ENCODE measurements at places on chromosomes 12 and 14. TPM values are rescaled to one million over a fixed set of nuclear protein-coding genes. Genes with fewer than 3 reads are reported as not detected.

GRCh38 chr14:105311838-105312237 lies 2.7 kb upstream of the PACS2 start:
- H3K36me3 ChIP-seq: no peaks in the 10 kb centered on the region
- H3K4me3 ChIP-seq: no peak overlapping the region
- H3K4me1 ChIP-seq: peaks cover 16% of the 10 kb centered on the region
- DNase-seq: no peak
- no peak overlapping the region for H3K27ac ChIP-seq

DNA sequence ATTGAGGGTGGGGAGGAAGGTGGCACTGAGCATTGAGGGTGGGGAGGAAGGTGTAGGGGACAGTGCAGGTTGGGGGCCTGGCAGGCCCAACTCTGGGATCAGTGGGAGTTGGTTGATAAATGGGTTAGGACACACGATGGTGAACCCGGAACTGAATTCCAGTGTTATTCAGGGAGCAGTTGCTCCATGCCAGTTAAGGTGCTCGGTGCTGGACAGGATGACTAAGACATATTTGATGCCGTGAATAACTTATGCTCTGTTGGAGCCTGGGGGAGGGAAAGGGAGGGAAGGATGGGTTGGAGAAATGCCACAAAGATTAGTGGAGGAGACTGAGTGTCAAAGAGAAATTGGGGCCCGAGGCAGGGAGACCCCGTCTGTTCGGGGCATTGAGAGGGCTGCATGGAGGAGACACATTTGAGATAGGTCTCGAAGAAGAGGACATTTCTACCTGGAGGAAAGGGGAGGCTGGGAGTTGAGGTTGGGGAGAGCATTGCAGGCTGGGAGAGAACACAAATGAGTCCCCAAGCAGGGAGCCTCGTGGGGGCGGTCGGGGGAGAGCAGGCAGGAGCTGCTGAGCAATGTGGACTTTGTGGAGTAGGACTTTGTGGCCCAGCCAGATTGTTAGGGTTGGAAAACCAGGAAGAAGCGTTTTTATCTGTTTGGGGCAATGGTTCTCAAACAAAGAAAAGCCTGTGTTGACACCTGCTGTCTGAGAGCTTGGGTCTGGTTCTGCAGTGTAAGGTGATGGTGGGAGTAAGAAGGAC lies 65.3 kb downstream of the IQSEC3 start:
- no peak overlapping the region for H3K4me3 ChIP-seq
- H3K36me3 ChIP-seq: no peaks in the 10 kb centered on the region
- no peak for DNase-seq
- no peaks in the 10 kb centered on the region for H3K4me1 ChIP-seq
- no peaks in the 10 kb centered on the region for H3K27me3 ChIP-seq

- peaks cover 4% of the 10 kb centered on the region for H3K36me3 ChIP-seq
- H3K27ac ChIP-seq: peak within 1 kb of the TSS; percentile 91
- no peaks in the 10 kb centered on the region for H3K27me3 ChIP-seq
- peak; percentile 62 for DNase-seq
These were observed at the start of gene ITGA5 for GRCh38 chr12:54419088-54419887. Gene ITGA5 (minus strand): TSS chr12:54419266. CDS start chr12:54419198, 68 bp downstream.

GRCh38 chr12:88111074-88111652 lies 30.7 kb downstream of the CEP290 start:
- H3K36me3 ChIP-seq: peaks cover 7% of the 10 kb centered on the region
- DNase-seq: peak; percentile 0
- no peaks in the 10 kb centered on the region for H3K4me1 ChIP-seq
- H3K4me3 ChIP-seq: no peak overlapping the region
- H3K27me3 ChIP-seq: no peaks in the 10 kb centered on the region

DNA sequence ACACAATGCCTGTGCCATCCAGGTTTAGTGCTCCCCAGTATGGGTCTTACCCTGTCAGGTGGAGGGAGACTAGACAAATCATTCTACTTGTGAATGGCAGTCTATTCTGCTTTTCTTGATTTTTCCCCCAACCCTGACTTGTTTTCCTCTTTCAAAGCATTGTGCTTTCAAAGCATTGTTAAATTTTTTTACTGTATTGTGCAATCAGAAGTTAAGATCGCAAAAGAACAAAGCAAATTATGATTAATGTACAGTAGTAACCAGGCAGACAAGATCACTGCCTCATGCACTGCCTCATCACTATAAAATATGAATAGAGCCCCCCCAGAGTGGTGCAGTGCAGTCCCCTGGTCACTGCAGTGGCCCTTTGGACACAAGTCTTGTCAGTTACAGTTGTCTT lies 14.1 kb downstream of the GABARAPL1 start:
- no peak for DNase-seq
- H3K4me1 ChIP-seq: no peaks in the 10 kb centered on the region
- no peak overlapping the region for H3K4me3 ChIP-seq
- no peaks in the 10 kb centered on the region for H3K36me3 ChIP-seq

GRCh38 chr12:62643486-62643885 lies 176.9 kb downstream of the MON2 start:
- H3K27ac ChIP-seq: no peak overlapping the region
- no peak for DNase-seq
- peaks cover 8% of the 10 kb centered on the region for H3K4me1 ChIP-seq
- H3K4me3 ChIP-seq: no peak overlapping the region
- H3K36me3 ChIP-seq: no peaks in the 10 kb centered on the region

DNA sequence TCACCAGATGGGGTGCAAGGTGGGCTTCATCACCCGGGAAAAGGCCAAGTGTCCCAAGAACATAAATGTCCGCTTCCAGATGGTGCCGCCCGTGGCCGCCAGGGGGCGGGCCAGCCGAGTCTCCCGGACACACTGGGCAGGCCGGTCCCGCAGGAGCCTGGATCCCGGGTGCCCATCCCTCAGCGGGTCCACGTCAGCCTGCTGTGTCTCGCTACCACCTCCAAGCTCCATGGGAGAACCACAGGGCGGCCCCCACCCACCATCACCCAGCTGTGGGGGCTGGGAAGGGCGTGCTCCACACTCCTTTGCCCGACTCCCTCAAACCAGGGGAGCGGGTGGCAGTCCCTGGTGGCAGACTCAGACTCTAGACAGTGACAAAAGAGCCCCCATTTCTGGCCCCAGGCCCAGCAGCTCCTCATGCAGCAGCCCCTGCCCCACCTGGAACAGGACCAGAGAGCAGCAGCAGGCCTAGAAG lies 22.0 kb upstream of the NUDT14 start:
- H3K4me3 ChIP-seq: no peak overlapping the region
- peak; percentile 56 for DNase-seq
- H3K4me1 ChIP-seq: peaks cover 19% of the 10 kb centered on the region

DNA sequence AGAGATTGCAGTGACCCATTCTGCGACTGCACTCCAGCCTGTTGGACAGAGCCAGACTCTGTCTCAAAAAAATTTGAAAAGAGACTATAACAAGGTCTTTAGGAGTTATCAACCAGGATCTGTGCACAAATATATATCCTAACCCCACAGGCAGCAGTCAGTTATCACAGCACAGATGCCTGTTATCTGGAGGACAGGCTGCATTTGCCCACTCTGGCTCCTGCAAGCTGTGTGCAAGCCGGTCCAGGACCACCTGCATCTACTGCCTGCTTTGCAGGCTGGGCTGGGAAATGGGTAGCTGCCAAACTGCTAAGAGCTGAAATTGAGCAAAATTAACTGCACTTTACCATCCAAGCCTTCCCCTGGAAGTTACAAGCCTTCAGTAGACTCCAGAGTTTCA lies 21.4 kb upstream of the RCOR1 start:
- H3K4me1 ChIP-seq: peaks cover 13% of the 10 kb centered on the region
- no peak overlapping the region for H3K4me3 ChIP-seq
- no peaks in the 10 kb centered on the region for H3K27me3 ChIP-seq
- no peaks in the 10 kb centered on the region for H3K36me3 ChIP-seq
- DNase-seq: no peak

- H3K4me3 ChIP-seq: no peak overlapping the region
- no peaks in the 10 kb centered on the region for H3K27me3 ChIP-seq
- no peak overlapping the region for H3K27ac ChIP-seq
- no peaks in the 10 kb centered on the region for H3K36me3 ChIP-seq
- DNase-seq: no peak
These were observed 10.0 kb upstream of the IL22 start for GRCh38 chr12:68263366-68263765.

GRCh38 chr12:25377469-25378177 lies 126.9 kb upstream of the KRAS start:
- no peak for DNase-seq
- H3K27ac ChIP-seq: peak overlapping the region; percentile 26
- H3K36me3 ChIP-seq: no peaks in the 10 kb centered on the region
- H3K4me3 ChIP-seq: peak overlapping the region; percentile 6
- peaks cover 32% of the 10 kb centered on the region for H3K4me1 ChIP-seq

DNA sequence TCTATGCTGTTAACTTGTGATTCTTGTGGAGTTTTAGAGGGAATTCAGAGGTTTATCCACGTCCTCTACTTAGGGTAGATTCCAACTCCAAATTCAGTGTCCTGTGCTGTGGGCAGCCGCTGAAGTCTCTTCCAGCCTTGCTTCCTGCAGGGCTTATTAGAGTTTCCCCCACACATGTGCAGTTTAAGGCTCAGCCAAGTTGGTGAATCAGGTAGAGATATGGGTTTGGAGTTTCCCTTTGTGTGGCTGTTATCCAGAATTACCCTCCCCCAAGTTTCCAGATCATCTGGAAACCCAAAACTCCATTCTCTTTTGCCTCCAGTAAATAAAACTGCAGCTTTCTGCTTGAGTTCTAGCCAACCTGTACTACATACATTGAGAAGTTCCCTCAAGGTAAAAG lies 853.7 kb downstream of the GALC start:
- no peaks in the 10 kb centered on the region for H3K4me1 ChIP-seq
- H3K27me3 ChIP-seq: no peaks in the 10 kb centered on the region
- H3K27ac ChIP-seq: no peak overlapping the region
- no peaks in the 10 kb centered on the region for H3K36me3 ChIP-seq
- H3K4me3 ChIP-seq: no peak overlapping the region
- DNase-seq: no peak

GRCh38 chr12:67019070-67019469 lies 250.1 kb upstream of the CAND1 start:
- no peaks in the 10 kb centered on the region for H3K36me3 ChIP-seq
- no peak overlapping the region for H3K27ac ChIP-seq
- no peak for DNase-seq
- H3K27me3 ChIP-seq: no peaks in the 10 kb centered on the region
- no peak overlapping the region for H3K4me3 ChIP-seq

GRCh38 chr14:100362311-100362927 lies 39.3 kb downstream of the SLC25A47 start:
- peaks cover 16% of the 10 kb centered on the region for H3K36me3 ChIP-seq
- no peak overlapping the region for H3K27ac ChIP-seq
- H3K4me3 ChIP-seq: no peak overlapping the region
- no peaks in the 10 kb centered on the region for H3K4me1 ChIP-seq

DNA sequence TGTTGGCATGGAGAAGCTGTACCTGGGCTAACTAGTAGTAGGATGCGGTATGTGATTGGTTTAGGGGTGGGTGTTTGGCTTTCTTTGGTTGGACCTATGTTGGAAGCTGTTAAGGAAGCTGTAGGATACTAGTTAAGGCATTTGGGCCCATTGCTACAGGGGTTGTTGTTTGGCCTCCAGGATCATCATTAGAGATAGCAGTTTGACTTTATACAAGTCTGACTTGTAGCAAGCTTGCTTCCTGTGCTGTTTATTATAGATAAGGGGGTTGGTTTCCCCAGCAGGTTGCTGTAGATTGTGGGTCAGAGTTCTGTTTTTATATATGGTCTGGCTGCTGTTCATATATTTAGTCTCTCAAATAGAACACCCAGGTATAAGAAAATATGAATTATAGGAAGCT lies 1.4 kb upstream of the PRIM1 start:
- no peaks in the 10 kb centered on the region for H3K4me1 ChIP-seq
- no peak overlapping the region for H3K27ac ChIP-seq
- no peak overlapping the region for H3K4me3 ChIP-seq
- H3K36me3 ChIP-seq: no peaks in the 10 kb centered on the region
- H3K27me3 ChIP-seq: no peaks in the 10 kb centered on the region

DNA sequence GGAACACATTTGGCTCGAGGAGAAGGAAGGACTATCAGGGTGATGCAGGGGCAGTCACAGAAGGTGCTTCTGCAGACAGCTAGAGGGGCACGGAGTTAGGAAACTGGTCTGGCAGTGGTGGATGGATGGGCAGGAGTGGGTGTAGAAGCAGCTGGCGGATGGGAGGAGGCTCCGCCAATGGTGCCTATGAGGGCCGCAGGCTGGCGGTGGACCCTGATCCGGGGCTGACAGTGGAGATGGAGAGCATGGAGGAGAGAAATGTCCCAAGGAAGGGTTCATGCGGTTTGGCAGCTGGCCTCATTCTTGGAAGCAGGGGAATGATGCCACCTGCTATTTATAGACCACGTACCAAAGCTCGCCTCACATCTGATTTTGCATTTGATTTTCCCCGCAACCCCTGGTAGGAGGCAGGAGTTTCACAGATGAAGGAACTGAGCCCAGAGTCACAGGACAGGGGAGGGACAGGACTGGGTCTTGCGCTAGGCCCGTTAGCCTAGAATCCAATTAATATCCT lies 237.1 kb downstream of the FOXN3 start:
- H3K27ac ChIP-seq: no peak overlapping the region
- H3K4me3 ChIP-seq: no peak overlapping the region
- no peaks in the 10 kb centered on the region for H3K36me3 ChIP-seq
- H3K27me3 ChIP-seq: no peaks in the 10 kb centered on the region

DNA sequence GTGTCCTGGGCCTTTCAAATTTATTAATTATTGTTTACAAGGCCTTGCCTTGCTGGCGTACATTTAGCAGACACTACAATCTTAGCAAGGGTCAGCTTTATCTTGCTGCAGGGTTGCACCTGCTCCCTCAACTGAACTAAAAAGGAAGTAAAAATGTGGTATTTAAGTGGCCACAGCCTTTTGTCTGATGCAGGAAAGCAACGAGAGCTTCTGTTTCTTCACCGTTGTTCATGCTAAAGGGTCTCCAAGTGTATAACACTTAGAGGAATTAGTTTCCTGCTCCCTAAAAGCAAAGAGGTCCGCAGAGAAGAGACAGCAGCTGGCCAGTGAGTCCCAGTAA lies 62.8 kb upstream of the EGLN3 start:
- no peaks in the 10 kb centered on the region for H3K4me1 ChIP-seq
- DNase-seq: no peak
- H3K36me3 ChIP-seq: no peaks in the 10 kb centered on the region
- H3K27ac ChIP-seq: no peak overlapping the region
- H3K4me3 ChIP-seq: no peak overlapping the region

The CACNA2D4 gene
- 5.7 TPM for total RNA-seq

The NDUFB1 gene
- 112 TPM for total RNA-seq

The ZBTB25 gene
- 22.9 TPM for total RNA-seq

The ANKRD33 gene
- total RNA-seq: not detected

The TMEM119 gene
- total RNA-seq: not detected

The TAS2R9 gene
- total RNA-seq: not detected

The TEAD4 gene
- 1.7 TPM for total RNA-seq

The NEUROD4 gene
- total RNA-seq: not detected

The MORN3 gene
- total RNA-seq: 2.5 TPM
